ENCODE measurements at places on chromosomes 3 and 15. TPM values are rescaled to one million over a fixed set of nuclear protein-coding genes. Genes with fewer than 3 reads are reported as not detected.

Gene GOLGA6C
- total RNA-seq: not detected

Gene GRIP2
- total RNA-seq: 0.46 TPM

Gene FSIP1
- total RNA-seq: 1.6 TPM

Gene NOX5
- total RNA-seq: 0.39 TPM

Gene PAK6
- total RNA-seq: 0.13 TPM

Gene CAV3
- total RNA-seq: not detected

Gene TMED3
- total RNA-seq: 200 TPM

Gene WDR76
- 3.8 TPM for total RNA-seq

Gene DAZL
- total RNA-seq: not detected

Gene EOGT
- 31.1 TPM for total RNA-seq

Gene WDR93
- total RNA-seq: 0.07 TPM

Gene FILIP1L
- 23.8 TPM for total RNA-seq

Gene SLC51B
- not detected for total RNA-seq

Gene SH3GL3
- total RNA-seq: 0.07 TPM

Gene TGM4
- not detected for total RNA-seq

Gene MYEF2
- 8.5 TPM for total RNA-seq

Gene FOXL2NB
- total RNA-seq: 0.03 TPM

Gene TIGIT
- not detected for total RNA-seq

Gene IL17RB
- under 0.01 TPM for total RNA-seq

Gene NMB
- 4.9 TPM for total RNA-seq

Gene FBXW12
- not detected for total RNA-seq

Gene MYZAP
- total RNA-seq: 0.07 TPM

Data from smooth muscle cell of the pulmonary artery (primary cell).